ENCODE measurements at places on chromosomes 12 and 14.

GRCh38 chr14:64324895-64325294 lies 30.7 kb upstream of the ESR2 start:
- DNase-seq = no peak

GRCh38 chr12:53212931-53213330 lies 5.9 kb upstream of the ITGB7 start:
- DNase-seq = no peak

- no peak for DNase-seq
Measured at GRCh38 chr14:90692826-90693225, 123.4 kb downstream of the TTC7B start.

DNA sequence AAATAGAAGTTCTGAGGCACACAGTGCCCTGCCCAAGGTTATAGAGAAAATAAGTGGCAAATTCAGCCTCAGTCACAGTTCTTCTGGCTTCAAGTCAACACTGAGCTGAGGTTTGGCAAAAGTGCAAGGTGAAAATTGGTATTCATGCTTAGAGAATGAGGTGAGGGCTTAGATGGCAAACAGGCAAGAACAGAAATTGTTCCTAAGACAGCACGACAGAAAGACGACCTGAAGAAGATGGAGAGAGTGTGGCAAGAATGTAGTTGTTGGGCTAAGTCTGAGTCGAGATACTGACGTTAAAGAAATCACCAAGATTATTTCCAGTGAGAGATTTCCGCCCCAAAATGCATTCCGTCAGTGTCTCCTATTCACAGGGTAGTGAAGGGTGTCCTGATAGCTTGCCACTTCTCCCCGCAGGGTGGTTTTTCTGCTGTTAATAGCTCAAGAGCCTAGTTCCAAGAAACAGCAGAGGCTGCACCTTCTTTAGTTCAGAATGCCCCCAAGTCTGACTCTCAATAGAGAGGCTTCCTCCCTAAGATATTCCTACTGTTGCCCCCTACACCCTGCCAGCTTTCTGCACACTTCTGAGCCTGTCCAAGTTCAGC lies 260.8 kb upstream of the AMIGO2 start:
- no peak for DNase-seq
